Activated naive CD4-positive, alpha-beta T cell treated with anti-CD3 and anti-CD28 coated beads, Interleukin-2, amount 10 ng/mL, durations not matched to agents 5 hours and 36 hours (primary cell): ENCODE measurements at places on chromosomes 6 and 20. TPM values are rescaled to one million over a fixed set of nuclear protein-coding genes. Genes with fewer than 3 reads are reported as not detected.

Gene PLA2G7
- not detected for total RNA-seq

Gene SLC17A3
- total RNA-seq, result not detected

Gene UST
- total RNA-seq, result 0.43 TPM

Gene SRSF6
- 164 TPM for total RNA-seq

Gene OXT
- total RNA-seq, result 1.0 TPM

Gene ENPP5
- total RNA-seq, result not detected

Gene GSTA3
- total RNA-seq, result not detected

Gene EFCAB8
- 0.39 TPM for total RNA-seq

Gene ZNF512B
- total RNA-seq, result 24.6 TPM

Gene TP53TG5
- not detected for total RNA-seq

Gene TNNC2
- total RNA-seq, result not detected

Gene SSTR4
- not detected for total RNA-seq

Gene SEC23B
- total RNA-seq, result 68.1 TPM

Gene DEF6
- total RNA-seq, result 219 TPM

Gene XKR7
- 0.03 TPM for total RNA-seq

Gene ABHD16B
- not detected for total RNA-seq

Gene RARS2
- 26.7 TPM for total RNA-seq

Gene PTK6
- 0.48 TPM for total RNA-seq

Gene TNF
- total RNA-seq, result 53.4 TPM

Gene BCAS4
- total RNA-seq, result 8.4 TPM

Gene GPR6
- total RNA-seq, result not detected

Gene SNPH
- 8.9 TPM for total RNA-seq

Gene SEMG1
- total RNA-seq, result not detected

Gene DEFB121
- not detected for total RNA-seq

Gene TMEM74B
- 1.7 TPM for total RNA-seq

Gene SLC24A3
- total RNA-seq, result not detected

Gene TMEM151B
- not detected for total RNA-seq

Gene ARFGEF3
- total RNA-seq, result 0.29 TPM

Gene SLCO4A1
- total RNA-seq, result 66.6 TPM

Gene KCNQ2
- total RNA-seq, result not detected

Gene PROCR
- total RNA-seq, result not detected

Gene FRK
- total RNA-seq, result not detected

Gene PRSS35
- not detected for total RNA-seq

Gene PRSS16
- total RNA-seq, result 0.65 TPM

Gene C20orf202
- total RNA-seq, result not detected

Gene C6orf52
- 0.94 TPM for total RNA-seq

Gene SPATS1
- total RNA-seq, result not detected

Gene CALHM5
- not detected for total RNA-seq

Gene CYB5R4
- 24.6 TPM for total RNA-seq

Gene KCNG1
- total RNA-seq, result not detected

Gene FOXA2
- total RNA-seq, result not detected

Gene CCN5
- total RNA-seq, result not detected

Gene DLK2
- 0.43 TPM for total RNA-seq

Gene VSTM2L
- not detected for total RNA-seq

Gene MRAP2
- not detected for total RNA-seq

Gene HLA-DQB1
- 40.9 TPM for total RNA-seq

Gene SLC35D3
- not detected for total RNA-seq

Gene ASIP
- not detected for total RNA-seq

Gene TBXT
- not detected for total RNA-seq

Gene GSTA2
- total RNA-seq, result not detected

Gene MEP1A
- not detected for total RNA-seq

Gene SMIM26
- total RNA-seq, result 67.1 TPM

Gene FOXQ1
- not detected for total RNA-seq

Gene OR12D3
- not detected for total RNA-seq

Gene ZSWIM1
- 9.3 TPM for total RNA-seq

Gene TFAP2D
- total RNA-seq, result not detected

Gene BANF2
- not detected for total RNA-seq
